ENCODE measurements at places on chromosomes 2 and 18.

GRCh38 chr18:3095921-3096320 is 83.0 kb upstream of the LPIN2 start:
- no peak for DNase-seq

- DNase-seq = no peak
These were observed 33.0 kb downstream of the KCTD18 start for GRCh38 chr2:200476836-200477235.

GRCh38 chr2:101179982-101180381 is 28.8 kb upstream of the TBC1D8 start:
- no peak for DNase-seq

- DNase-seq = no peak
These were observed 220.5 kb upstream of the RAB6C start for GRCh38 chr2:129758784-129759471.

GRCh38 chr2:42089340-42089925 is 41.6 kb downstream of the PKDCC start:
- no peak for DNase-seq
